ENCODE measurements at places on chromosomes 3 and 15.

DNA sequence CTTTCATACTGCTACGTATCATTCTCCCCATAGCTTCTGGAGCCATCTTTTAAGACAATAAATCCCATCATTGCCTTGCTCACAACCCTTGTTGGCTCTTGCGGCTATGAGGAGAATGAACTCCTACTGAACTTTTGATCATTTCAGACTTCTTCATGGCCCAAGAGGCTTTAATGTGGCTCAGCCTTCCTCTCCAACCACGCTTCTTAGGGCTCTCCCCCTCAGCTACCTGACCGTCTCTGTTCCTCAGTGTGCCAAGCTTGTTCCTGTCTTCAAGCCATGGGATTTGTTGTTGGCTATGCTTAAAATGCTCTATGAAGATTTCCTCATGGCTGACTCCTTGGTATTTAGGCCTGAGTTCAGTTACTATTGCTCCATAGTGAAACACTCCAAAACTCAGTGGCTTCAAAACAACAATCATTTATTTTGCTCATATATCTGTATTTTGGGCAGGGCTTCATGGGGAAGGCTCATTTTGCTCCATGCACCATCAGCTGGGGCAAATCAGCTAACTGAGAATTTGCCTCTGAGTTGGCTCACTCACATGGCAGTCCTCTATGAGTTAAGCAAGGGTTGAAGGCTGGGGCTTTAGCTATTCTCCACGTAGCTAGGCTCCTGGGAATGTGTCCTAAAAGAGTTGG, 47.5 kb downstream of the FOXL2 start:
- DNase-seq, result no peak

GRCh38 chr3:130488769-130489450, 28.1 kb upstream of the COL6A6 start:
- DNase-seq, result no peak

- peak; percentile 22 for DNase-seq
Observed at GRCh38 chr3:158103081-158103886, 2.9 kb downstream of the SHOX2 start.

GRCh38 chr3:76505202-76505845, 534.6 kb upstream of the ROBO2 start:
- no peak for DNase-seq

DNA sequence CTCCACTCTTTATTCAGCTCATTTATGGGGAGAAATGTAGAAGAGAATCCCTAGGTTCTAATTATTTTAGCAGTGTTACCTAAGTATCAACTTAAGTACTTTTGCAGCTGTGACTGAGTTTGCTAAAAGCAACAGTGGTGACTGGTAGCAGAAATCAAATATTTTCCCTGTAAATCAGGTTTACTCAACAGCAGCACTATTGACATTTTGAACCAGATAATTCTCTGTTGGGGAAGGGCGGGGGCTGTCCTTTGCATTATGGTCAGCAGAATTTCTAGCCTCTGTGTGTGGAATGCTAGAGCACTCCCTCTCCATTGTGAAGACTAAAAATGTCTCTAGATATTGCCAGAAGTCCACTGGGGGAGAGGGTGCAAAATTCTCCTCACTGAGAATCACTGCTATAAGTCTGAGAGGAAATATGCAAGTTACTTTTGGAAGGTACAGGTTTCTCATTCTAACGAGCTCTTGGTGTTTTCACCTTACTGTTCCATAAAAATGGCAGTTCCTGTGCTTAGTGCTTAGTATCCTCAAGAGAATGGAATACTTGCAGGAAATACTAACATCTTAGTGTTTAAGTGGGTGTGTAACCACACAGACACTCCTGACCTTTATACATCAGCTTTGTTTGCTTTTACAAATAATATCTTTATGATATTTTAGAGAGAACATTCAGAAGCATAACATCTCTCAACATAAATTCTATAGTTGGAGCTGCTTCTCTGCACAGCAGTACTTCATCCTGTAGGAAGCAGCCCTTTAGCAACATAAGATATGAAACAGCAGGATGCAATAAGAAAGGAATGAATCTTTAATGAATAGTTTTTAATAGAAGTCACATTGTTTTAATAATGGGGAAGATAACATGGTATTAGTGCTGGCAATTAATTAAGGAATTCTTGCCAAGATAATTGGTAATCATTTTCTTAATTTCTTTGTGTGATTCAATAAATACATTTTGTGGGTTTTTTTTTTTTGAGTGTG, 246.5 kb upstream of the GOLIM4 start:
- DNase-seq, result no peak

DNA sequence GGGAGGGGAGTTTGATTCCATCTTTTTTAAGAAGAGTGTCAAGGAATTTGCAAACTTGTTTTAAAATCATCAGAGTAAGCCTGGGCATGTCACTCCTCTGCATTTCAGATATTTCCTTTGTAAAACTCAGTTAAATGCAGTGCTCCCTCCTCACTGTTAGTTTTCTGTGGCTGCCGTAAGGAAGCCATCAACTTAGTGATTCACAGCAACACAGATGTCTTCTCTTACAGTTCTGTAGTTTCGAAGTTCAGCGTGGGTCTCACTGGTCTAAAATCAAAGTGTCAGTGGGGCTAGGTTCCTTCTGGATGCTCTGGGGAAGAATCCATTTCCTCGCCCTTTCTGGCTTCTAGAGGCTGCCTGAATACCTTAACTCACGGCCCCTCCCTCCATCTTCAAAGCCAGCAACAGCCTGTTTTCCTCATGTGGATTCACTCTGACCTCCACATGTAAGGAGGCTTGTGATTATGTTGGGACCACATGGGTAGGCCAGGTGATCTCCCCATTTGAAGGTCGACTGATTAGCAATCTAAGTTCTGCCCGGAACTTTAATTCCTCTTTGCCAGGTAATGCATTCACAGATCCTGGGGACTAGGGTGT, 12.4 kb downstream of the ISG20 start:
- DNase-seq, result no peak

- no peak for DNase-seq
Observed at GRCh38 chr15:41161336-41161735, 45.3 kb upstream of the INO80 start.

DNA sequence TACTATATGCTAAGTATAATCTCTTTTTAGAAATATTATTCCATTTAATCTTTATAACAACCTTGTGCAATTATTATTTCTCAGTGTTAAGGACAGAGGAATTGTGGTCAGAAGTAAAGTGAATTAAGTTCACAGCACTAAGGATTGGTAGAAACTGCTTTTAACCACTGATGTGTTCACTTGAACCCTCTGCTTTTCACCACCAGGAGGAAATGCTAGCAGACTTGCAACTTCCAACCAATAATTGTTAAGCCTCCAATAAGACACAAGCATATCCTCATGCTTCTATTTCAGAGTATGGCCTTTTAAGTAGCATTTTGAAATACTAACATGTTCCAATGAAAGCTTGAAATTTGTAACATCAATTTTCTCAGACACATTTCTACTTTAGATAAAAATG, 527.4 kb downstream of the SI start:
- no peak for DNase-seq

GRCh38 chr3:100517276-100517675, 24.9 kb downstream of the TMEM45A start:
- no peak for DNase-seq

- no peak for DNase-seq
Observed at GRCh38 chr15:25797035-25797434, 66.1 kb downstream of the ATP10A start.

DNA sequence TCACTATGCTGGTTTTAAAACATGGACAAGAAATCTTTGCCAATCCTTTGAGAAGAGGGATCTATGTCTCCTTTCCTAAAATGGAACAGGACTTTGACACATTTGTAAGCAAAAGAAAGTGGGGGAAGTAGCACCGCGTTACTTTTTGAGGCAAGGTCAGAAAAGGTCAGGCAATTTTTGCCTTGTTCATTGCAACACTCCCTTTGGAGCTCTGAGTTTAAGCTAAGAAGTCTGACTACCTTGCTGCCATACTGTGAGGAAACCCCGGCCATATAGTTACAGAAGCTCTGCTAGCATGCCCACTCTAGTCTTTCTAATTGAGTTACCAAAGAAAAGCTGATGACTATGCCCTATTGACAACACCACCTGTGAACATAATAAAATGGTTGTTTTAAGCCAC, 1.4 kb downstream of the FAM227B start:
- DNase-seq, result no peak

DNA sequence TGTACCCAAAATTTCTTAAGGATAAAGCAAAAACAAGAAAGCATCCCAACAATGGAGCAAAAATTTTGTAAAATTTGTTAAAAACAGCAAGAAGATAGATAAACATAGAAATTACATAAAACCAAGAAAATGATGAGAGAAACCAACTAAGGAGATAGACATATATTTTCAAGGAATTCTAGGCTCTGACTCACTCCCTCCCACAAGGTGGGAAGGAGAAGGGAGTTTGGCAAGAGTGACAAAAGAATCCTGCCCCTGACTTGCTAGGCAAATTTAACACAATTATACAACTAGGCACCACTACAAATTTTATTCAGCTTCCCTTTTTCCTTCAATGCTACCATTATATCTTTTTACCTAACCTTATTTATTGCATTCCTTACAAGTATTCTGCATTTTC, 70.9 kb downstream of the MYO9A start:
- no peak for DNase-seq

All from pancreas (tissue), 10 donors.